Dermis blood vessel endothelial cell (primary cell): ENCODE measurements at places on chromosomes 12 and 14. TPM values are rescaled to one million over a fixed set of nuclear protein-coding genes. Genes with fewer than 3 reads are reported as not detected.

PPM1H gene
- 2.3 and 2.9 TPM in 2 replicates for total RNA-seq

KRT79 gene
- not detected in 2 replicates for total RNA-seq

SCN8A gene
- 0.42 and 1.5 TPM in 2 replicates for total RNA-seq

TGFB3 gene
- 2.6 and 4.1 TPM in 2 replicates for total RNA-seq

CPNE6 gene
- total RNA-seq, result not detected in 2 replicates

CLEC7A gene
- 0.47 and 0.68 TPM in 2 replicates for total RNA-seq

PTCSC3 gene
- total RNA-seq, result not detected in 2 replicates

MAPKAPK5 gene
- 31.1 and 37.6 TPM in 2 replicates for total RNA-seq

OTX2 gene
- total RNA-seq, result not detected in 2 replicates

TRPV4 gene
- 1.4 and 2.5 TPM in 2 replicates for total RNA-seq

GPR84 gene
- under 0.01 and 0.05 TPM in 2 replicates for total RNA-seq

BRF1 gene
- 56.5 and 71.5 TPM in 2 replicates for total RNA-seq

NRL gene
- total RNA-seq, result 0.88 and 2.6 TPM in 2 replicates

FAM90A1 gene
- 0.05 TPM in 1 of 2 replicates, not detected in the other for total RNA-seq

ALX1 gene
- not detected in 2 replicates for total RNA-seq

MGAT4C gene
- total RNA-seq, result not detected in 2 replicates

KRT8 gene
- total RNA-seq, result 9.5 and 11.9 TPM in 2 replicates

KSR2 gene
- under 0.01 and 0.60 TPM in 2 replicates for total RNA-seq

CGRRF1 gene
- total RNA-seq, result 13.2 and 20.8 TPM in 2 replicates

OR4E2 gene
- not detected in 2 replicates for total RNA-seq

KRT5 gene
- 0.42 and 2.7 TPM in 2 replicates for total RNA-seq

RASAL1 gene
- under 0.01 and 0.05 TPM in 2 replicates for total RNA-seq

HOXC10 gene
- total RNA-seq, result 0.28 and 0.85 TPM in 2 replicates

SRGAP1 gene
- 2.9 and 12.9 TPM in 2 replicates for total RNA-seq
